ENCODE measurements at places on chromosomes 7 and 10. TPM values are rescaled to one million over a fixed set of nuclear protein-coding genes. Genes with fewer than 3 reads are reported as not detected.

GRCh38 chr7:139321071-139321745 is 19.9 kb upstream of the FMC1 start:
- DNase-seq, result peak; percentile 65

DNA sequence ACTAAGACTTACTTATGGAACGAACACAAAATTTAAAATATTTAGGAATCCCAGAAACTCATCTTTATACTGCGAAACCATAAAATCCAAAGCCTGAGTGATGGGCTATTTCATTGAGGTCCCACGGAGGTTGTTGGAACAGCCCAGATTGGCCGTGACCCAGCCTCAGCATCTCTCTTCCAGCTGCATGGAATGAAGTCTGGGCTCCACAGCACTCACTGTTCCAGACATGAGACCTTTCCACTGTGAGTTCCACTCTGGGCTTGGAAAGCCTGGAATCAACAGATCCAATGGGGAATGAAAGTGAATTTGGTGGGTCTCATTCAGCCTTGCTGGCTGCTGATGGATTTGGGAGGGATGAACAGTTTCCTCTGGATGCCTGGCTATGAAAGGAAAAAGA is 184.9 kb downstream of the EMX2 start:
- no peak for DNase-seq

The GATA3 gene
- total RNA-seq, result not detected

GRCh38 chr7:117572856-117573620 is 93.2 kb downstream of the CFTR start:
- DNase-seq, result no peak

- no peak for DNase-seq
These were observed 4.6 kb upstream of the ZNF425 start for GRCh38 chr7:149130572-149131198.

The RAB19 gene
- total RNA-seq, result not detected

DNA sequence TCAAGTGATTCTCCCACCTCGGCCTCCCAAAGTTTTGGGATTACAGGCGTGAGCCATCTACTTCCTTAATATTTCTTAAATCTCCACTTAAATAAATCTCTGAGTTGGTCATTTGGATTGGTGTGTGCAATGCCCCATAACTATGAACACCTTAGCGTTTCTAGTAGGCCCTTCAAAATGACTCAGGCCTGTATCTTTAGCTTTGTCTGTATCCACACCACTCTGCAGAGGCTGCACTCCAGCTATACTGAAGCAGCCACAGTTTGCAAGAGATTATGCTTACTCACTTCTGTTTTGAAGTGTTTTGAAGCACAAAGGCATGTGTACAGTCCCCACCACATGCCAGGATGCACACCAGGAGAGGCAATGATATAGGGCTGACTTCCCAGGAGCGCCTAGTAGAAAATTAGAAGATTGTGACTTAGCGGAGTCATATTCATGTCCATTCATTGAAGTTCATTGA is 2.4 kb upstream of the ST7 start:
- DNase-seq, result no peak

DNA sequence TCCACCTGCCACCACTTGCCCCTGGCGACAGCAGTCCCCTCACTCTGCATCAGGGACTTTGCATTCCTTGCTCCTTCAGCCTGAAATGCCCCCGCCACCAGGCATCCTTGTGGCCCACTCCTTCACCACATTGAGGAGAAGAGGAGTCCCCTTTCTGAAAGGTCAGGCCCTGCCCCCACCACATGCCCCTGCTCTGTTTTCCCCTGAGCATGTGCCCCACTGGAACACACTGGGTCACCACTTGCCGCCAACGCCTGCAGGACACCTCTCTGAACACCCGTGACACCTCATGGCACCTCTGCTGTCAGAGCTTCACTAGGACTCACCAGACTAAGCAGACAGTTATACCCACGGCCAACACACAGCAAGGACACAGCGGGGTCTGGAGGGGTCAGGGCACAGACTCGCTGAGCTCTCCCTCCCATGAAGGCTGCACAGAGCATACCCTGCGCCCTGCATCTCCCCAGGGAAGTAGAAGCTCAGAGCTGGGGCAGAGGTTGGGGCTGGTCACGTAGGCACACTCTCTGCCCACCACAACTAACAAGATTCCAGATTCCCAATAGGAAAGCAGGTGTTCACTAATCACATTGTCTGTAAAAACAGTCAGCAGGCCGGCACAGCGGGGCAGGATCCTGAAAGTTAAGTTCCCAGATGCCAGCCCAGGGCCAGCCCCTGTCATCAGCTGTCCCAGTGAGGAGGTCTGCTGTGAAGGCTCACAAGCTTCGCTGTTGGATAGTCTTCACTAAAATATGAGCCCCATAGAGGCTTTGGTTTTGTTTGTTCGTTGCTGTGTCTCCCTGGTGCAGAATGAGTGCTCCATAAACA is 5.8 kb upstream of the AOC1 start:
- no peak for DNase-seq

The AZGP1 gene
- 1.1 TPM for total RNA-seq

The TMEM225B gene
- not detected for total RNA-seq

The ERVW-1 gene
- total RNA-seq, result not detected

GRCh38 chr10:13247246-13247645 is 13.1 kb upstream of the UCMA start:
- no peak for DNase-seq

- no peak for DNase-seq
These were observed 54.0 kb downstream of the DNAH11 start for GRCh38 chr7:21596801-21597200.

The TAS2R5 gene
- total RNA-seq, result 0.26 TPM

DNA sequence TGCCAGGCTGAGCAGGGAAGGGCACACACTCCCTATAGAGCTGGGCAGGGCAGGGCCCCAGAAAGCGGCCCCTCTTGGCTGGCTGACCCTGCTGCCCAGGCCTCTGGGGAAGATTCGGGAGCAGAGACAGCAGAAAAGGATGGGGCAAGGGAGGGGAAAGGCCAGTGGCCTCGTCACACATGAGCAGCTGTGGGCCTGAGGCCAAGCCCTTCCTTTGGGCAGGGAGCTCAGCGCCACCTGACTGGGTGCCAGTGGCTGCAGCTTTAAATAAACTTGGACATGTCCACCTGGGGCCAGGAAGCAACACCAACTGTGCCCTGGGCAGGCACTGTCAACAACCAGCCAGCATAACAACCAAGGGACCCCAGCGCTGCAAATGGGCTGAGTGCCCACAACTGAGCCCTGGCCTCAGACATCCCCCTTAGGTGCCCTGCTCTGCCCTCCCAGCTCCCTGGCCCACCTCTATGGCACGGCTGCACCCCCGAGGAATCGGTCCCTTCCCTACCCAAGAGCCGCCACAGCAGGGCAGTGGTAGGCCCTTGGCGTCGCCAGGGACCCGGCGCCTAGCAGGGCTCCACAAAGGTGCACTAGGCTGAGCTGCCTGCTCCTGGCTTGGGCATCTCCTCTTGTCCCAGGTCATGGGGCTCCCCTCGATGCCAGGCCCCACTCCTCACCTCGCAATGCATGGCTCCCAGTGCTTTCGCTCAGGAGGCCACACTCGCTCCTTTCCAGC is 2.6 kb downstream of the CAMK2B start:
- DNase-seq, result no peak

DNA sequence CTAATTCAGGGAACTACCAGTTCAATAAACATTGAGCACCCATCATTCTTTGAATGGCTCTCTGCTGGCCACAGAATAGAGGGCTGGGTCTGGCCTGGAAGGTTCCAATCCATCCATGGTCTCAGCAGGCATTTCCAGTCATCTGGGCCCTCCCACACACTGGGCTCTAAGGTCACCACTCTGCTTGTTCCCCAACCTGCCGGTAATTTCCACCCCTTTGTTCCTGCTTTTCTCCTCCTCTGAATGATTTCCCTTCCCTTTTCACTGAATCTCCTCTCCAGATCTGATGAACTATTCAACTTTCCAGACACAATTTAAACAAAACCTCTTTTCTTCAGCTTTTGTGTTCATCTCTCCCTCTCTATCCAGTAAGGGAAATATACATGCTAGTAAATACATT is 2.6 kb downstream of the BZW2 start:
- peak; percentile 19 for DNase-seq

The CYP3A7 gene
- total RNA-seq, result not detected

- peak; percentile 61 for DNase-seq
These were observed 29.2 kb downstream of the FAM3C start for GRCh38 chr7:121366852-121367431.
